ENCODE measurements at places on chromosomes 11 and 22.

DNA sequence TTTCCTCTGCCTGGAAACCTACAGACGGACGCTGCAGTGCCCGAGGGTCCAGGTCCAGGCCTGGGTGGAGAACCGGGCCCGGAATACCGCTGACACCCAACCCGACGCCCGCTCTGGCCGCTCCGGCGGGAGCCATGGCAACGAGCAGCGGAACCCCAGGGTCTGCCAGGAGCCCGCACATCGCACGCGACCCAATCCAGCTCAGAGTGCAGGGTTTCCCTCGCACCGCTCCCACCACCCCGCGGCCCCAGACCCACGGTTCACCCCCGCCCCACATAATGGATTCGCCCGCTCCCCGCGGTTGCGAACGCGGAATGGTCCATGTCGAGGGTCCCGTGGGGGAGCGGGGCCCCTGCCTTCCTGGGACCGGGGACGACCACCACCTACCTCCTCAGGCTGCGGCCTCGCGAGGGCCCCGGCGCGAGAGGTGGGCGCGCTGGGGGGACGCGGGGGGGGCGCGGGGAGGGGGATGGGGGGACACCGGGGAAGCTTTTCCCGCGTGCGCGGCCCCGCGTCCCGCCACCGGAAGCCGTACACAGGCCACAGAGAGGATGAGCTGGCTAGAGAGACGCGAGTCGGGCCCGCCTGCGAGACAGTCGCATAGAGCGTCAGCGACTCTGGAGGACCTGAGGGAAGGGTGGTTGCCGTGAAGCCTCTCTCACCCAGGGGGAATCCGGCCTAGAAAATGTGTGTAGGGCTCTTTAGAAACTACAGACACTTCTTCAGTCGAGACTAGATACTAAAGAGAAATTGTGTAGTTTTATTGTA, at the start of gene SSRP1:
TSS of gene SSRP1 (minus strand) at position 550 of the 768 bp plus-strand sequence. CDS start 771 bp downstream, outside the sequence.
- peak; percentile 80 for DNase-seq

- no peak for DNase-seq
Measured at GRCh38 chr11:36311926-36312595, 16.0 kb downstream of the PRR5L start.

DNA sequence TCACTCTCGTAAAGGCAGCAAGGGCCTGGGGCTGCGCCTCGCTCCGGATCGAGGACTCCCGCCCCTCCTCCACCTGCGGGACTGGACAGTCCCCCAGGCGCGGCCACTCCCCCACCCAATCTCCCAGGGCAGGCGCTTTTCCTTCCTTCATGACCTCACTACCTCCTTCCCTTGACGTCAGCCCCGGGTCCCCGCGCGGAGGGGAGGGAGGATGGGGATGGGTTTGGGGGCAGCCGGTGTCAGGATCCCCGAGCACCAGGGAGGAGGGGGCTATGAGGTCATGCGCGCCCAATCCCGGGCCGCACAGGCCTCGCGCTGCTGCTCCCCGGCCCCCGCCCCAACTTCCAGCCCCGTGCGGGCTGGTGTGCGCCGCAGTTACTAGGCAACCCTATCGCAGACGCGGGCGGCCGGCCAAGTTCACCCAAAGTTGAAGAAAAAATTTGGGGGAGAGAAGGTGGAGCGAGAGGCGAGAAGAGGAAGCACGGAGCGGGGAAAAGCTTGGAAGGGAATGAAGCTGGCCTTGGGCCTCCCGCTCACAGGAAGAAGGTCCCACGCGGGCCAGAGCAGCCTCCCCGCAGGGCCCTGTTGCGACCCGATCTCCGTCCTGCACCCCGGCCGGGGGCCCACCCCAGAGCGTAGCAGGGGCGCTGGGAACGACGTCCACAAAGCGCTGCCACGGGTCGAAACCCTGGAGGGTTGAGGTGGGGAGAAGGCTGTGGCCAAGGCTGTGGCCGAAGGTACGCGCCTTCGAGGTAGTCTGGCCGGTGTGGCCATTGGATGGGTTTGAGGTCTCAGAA, 8.3 kb downstream of the WT1 start:
- DNase-seq, result no peak

DNA sequence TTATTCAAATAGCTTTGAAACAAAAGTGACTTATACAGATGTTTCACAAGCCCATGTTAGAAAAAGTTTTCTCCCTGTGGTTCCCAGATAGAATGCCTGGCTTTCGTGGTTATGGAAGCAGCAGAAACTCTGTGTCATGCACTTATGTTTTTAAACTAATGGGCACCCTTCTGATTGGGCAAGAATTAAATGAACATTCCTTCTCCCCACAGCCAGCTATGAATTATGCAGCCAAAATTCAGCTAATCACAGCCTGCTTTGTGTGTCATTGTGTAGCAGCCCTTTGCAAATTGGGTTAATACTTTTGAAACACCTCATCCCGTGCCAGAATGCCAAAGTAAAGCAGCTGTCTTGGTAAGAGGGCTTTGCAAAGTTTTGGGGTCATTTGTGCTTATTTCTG, 46.9 kb downstream of the PANX1 start:
- DNase-seq, result no peak

- no peak for DNase-seq
Measured at GRCh38 chr11:7020183-7020917, at the start of the genes NLRP14 and ZNF214. Gene NLRP14 (plus strand): TSS chr11:7020479. CDS start chr11:7038587, 18,108 bp downstream. Gene ZNF214 (minus strand): TSS chr11:7020346. CDS start chr11:7002835, 17,511 bp downstream.

DNA sequence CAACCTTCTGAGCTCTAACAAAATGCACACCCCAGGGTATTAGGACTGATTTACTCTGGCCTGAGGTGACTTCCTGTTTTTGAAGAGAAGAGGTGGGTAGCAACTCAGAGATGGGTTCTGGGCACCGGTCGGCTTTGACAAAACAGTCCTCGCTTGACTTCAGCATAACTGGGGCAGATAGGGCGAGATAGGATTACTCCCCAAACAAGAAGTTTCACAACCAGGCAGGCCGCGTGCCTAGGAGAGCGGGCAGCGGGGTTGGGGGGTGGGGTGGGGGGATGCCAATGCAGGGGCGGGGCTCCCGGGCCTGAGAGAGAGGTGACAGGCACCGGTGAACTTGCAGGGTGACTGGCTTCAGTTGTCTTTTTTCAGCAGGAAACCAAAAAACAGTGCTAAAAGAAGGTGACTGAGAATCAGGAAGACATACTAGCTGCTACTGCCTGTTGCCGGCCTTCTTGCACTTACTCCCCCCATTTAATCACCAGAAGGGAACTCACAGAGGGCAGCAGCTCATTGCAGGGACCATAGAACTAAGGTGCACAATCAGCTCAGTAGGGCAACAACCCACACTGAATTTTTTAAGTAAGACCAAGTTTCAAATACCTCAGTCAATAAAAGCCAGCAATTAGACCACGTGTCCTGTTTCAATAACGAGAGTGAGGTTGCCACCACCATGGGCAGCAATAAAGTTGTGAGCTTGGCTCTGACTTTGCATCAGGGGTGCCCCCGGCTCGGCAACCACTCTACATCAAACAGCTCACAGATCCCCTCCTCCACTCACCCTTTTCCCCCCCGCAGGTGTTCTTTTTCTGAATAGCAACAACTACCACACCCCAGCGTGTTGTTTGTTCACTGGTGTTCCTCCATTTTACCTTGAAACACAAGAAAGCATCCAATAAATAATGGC, 37.2 kb upstream of the ETS1 start:
- DNase-seq, result peak; percentile 63

DNA sequence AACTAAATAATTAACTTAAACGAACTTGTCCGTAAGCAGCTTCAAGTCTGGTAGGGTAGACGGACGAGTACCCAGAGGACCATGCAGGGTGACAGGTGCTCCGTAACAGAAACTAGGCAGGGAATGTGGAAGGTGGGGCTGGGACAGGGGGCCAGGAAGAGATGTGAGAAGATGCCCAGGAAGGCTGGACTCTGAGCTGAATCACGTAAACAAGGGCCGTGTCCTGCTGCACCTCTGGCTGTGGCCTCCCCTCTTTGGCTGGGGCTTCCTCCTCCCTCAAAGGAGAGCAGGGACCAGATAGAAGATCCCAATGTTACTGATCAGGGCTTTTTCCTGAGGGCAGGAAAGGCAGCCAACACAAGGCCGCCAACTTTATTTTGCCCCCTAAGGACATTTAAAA, 47.9 kb downstream of the PACSIN2 start:
- no peak for DNase-seq

DNA sequence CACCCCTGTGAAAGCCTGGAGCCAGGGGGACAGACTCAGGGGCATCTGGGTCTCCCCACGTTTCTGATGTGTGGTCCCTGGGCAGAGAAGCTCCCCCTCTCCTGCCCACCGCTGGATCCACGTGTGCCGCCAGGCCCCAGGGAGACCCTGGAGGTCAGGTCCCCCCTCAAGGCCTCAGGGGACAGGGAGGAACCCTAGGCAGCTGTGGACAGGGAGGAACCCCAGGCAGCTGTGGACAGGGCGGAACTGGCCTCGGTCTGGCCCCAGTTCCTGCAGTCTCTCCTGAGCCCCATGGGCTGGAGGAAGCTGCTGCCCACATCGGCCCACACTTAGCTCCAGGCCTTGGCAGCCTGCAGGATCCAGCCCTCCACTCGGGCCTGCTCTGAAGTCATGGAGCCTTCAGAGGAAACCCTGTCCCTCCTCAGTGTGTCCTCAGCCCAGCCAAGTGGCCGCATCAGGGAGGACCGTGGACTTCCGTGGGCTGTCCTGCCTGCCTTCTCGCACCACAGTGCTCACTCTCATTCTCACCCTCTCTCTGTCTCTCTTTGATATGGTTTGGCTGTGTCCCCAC, 127.7 kb downstream of the BRD1 start:
- DNase-seq, result no peak
